ENCODE measurements at places on chromosomes 2 and 18. TPM values are rescaled to one million over a fixed set of nuclear protein-coding genes. Genes with fewer than 3 reads are reported as not detected.

DNA sequence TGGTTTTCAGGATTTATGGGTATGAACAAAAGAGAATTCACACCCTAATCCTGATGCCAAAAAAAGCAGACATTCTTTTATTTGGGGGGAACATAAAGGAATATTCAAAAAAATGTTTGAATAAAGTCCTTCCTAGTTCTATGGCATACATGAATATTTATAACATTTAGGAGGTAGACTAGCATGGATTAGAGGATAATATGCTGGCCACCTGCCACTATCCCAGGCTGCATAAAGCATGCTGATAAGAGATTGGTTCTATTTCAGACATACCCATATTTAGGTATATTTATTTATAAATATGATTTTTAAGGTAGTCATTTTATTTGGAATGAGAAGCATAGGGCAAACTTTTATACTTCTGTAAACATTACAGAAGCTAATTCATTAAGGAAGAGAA lies 34.9 kb upstream of the MAP3K20 start:
- H3K36me3 ChIP-seq, result no peaks in the 10 kb centered on the region
- no peak overlapping the region for H3K27ac ChIP-seq
- no peaks in the 10 kb centered on the region for H3K27me3 ChIP-seq
- H3K4me1 ChIP-seq, result peaks cover 15% of the 10 kb centered on the region
- no peak for DNase-seq

GRCh38 chr2:192195548-192196418 lies 1.1 kb upstream of the TMEFF2 start:
- peak overlapping the region; percentile 41 for H3K4me3 ChIP-seq
- H3K27ac ChIP-seq, result no peak overlapping the region
- H3K27me3 ChIP-seq, result peaks cover 26% of the 10 kb centered on the region
- no peaks in the 10 kb centered on the region for H3K36me3 ChIP-seq
- DNase-seq, result no peak

ANKRD30BL gene
- 1.2 TPM for total RNA-seq

DNA sequence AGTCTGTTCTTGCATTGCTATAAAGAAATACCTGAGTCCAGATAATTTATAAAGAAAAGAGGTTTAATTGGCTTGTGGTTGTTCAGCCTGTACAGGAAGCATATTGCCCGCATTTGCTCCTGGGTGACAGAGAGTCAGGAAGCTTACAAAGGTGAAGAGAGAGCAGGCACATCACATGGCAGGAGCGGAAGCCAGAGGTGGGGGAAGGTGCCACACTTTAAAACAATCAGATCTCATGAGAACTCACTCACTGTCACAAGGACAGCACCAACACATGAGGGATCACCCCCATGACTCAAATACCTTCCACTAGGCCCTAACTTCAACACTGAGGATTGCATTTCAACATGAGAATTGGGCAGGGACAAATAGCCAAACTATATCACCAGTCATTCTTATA lies 124.8 kb upstream of the COL5A2 start:
- H3K27me3 ChIP-seq, result no peaks in the 10 kb centered on the region
- no peak overlapping the region for H3K4me3 ChIP-seq
- H3K36me3 ChIP-seq, result no peaks in the 10 kb centered on the region
- no peaks in the 10 kb centered on the region for H3K4me1 ChIP-seq

DNA sequence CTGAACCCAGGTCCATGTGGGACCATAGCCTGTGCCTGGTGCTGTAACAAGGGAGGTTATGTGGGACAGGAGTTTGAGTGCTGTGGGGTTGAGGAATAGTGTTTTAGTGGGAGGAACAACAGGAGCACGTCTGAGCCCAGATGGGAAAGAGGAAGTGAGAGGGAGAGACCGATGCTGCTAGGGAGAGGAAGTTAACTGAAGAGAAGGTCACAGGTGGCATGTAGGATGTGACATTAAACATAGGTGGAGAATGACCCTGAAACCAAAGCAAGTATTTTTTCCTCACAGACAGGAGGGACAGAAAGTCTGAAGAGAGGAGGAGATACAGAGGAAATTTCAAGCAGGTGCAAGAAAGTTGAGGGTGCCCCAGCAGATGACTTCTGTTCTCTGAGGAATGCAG lies 87.8 kb downstream of the ACOXL start:
- no peaks in the 10 kb centered on the region for H3K27me3 ChIP-seq
- H3K36me3 ChIP-seq, result no peaks in the 10 kb centered on the region
- DNase-seq, result no peak

- no peak overlapping the region for H3K4me3 ChIP-seq
- H3K27ac ChIP-seq, result no peak overlapping the region
- H3K27me3 ChIP-seq, result no peaks in the 10 kb centered on the region
- H3K4me1 ChIP-seq, result peaks cover 46% of the 10 kb centered on the region
- no peak for DNase-seq
- H3K36me3 ChIP-seq, result no peaks in the 10 kb centered on the region
Measured at GRCh38 chr2:181780657-181781056, 100.3 kb upstream of the NEUROD1 start.

DNA sequence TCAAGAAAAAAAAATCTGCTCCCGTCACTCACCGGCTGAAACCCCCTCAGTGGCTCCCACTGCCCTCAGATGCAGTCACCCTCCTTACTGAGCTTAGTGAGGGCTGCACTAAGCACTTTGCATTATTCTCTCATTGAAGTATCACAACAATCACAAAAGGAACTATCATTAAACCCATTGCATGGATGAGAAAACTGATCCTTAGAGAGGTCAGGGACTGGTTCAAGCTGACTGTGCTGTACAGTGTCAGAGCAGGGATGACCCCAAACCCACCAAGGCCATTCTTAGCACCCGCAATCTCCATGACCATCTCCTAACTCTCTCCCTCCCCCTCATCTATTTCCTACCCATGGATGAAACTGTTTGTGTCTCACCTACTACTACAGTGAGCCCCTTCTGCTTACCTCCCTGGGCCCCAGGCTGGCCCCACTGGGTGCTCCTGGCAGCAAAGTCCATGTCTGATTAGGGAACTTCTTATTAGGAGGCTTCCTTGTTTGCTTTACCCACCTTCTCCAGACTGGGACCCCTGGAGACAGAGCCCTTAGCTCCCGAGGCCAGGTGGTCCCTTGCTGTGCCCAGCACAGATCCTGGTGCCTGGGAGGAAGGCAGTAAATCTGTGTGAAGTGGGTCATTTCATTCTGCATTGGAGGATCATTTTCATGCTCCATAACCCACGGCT lies 139.3 kb upstream of the ID2 start:
- no peaks in the 10 kb centered on the region for H3K36me3 ChIP-seq
- DNase-seq, result no peak
- peak overlapping the region; percentile 47 for H3K27ac ChIP-seq
- peaks cover 49% of the 10 kb centered on the region for H3K4me1 ChIP-seq
- no peaks in the 10 kb centered on the region for H3K27me3 ChIP-seq
- H3K4me3 ChIP-seq, result no peak overlapping the region

- peaks cover 17% of the 10 kb centered on the region for H3K4me1 ChIP-seq
- no peak for DNase-seq
- H3K4me3 ChIP-seq, result no peak overlapping the region
- no peaks in the 10 kb centered on the region for H3K36me3 ChIP-seq
- no peak overlapping the region for H3K27ac ChIP-seq
- H3K27me3 ChIP-seq, result no peaks in the 10 kb centered on the region
Measured at GRCh38 chr2:223947711-223948205, 2.6 kb upstream of the WDFY1 start.

DNA sequence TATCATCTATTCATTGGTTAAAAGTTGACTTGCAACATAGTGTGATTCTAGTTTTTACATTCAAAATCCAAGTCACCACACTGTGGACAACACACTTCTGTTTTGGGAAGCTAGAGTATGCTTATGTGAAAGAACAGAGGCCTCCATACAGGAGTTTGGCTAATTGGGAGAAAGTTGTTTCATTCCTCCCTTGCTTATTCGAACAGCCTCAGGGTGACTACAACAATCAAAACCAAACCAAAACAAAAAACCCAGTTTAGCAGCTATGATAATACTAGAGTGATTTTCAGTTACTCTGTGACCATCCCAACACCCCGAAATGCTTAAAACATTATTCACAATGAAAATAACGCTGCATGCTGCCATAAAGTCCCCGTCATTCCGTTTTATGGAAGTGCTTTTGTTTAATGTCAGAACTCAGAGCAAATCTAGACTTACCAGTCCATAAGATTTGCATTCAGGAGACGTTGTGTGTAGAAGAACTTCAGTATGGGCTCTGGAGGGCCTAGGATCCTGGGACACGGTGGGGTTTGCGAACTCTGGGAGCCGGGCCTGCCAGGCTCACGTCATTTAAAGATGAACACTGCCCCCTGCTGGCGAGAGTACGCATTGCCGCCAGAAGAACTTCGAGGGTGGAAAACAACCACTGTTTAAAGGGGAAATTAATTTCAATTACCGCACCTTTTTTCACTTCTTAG lies 111.4 kb downstream of the FTCDNL1 start:
- H3K27me3 ChIP-seq, result no peaks in the 10 kb centered on the region
- peak overlapping the region; percentile 22 for H3K27ac ChIP-seq
- no peak overlapping the region for H3K4me3 ChIP-seq
- H3K36me3 ChIP-seq, result no peaks in the 10 kb centered on the region

LAMA3 gene
- 106 TPM for total RNA-seq

- no peaks in the 10 kb centered on the region for H3K36me3 ChIP-seq
- DNase-seq, result no peak
- no peak overlapping the region for H3K4me3 ChIP-seq
- no peak overlapping the region for H3K27ac ChIP-seq
Measured at GRCh38 chr2:7379799-7380198, 462.6 kb downstream of the RNF144A start.

DYNAP gene
- total RNA-seq, result not detected

- peaks cover 6% of the 10 kb centered on the region for H3K4me1 ChIP-seq
- H3K27ac ChIP-seq, result no peak overlapping the region
- no peaks in the 10 kb centered on the region for H3K36me3 ChIP-seq
- no peak overlapping the region for H3K4me3 ChIP-seq
- no peak for DNase-seq
- no peaks in the 10 kb centered on the region for H3K27me3 ChIP-seq
Measured at GRCh38 chr18:10072671-10073175, 158.9 kb downstream of the VAPA start.

DNA sequence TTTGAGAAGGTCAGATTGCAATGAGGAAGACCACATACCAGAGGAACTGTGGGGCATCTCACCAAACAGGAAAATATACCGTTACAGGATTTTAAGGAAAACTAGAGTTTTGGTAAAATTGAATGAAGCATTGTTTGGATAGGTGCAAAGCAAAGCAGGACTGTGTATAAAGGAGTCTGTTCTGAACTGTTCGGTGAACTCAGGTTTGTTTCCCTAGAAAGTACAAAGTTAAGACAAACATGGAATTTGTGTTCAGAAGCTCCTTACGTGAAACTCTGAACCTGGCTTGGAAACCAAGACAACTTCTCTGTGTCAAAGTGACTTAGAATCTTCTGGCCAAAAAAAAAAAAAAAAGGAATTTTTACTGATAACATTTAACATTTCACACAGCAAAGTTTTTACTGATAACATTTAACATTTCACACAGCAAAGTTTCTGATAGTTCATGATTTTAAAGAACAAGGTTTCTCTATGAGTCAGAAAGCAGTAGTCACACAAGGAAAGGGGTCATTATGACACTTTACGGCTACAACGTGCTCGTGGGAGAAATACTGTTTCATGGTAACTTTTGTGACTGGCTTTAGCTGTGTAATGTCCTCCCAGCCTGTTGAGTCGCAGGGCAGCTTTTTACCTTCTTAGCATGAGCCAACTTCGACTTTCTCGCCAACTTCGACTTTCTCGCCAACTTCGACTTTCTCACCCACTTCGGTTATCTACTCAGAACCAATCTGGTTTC lies 21.2 kb upstream of the TET3 start:
- no peaks in the 10 kb centered on the region for H3K27me3 ChIP-seq
- H3K4me1 ChIP-seq, result no peaks in the 10 kb centered on the region
- H3K36me3 ChIP-seq, result peaks cover 15% of the 10 kb centered on the region
- DNase-seq, result no peak

SCYGR1 gene
- total RNA-seq, result not detected

ELOA2 gene
- not detected for total RNA-seq

DNA sequence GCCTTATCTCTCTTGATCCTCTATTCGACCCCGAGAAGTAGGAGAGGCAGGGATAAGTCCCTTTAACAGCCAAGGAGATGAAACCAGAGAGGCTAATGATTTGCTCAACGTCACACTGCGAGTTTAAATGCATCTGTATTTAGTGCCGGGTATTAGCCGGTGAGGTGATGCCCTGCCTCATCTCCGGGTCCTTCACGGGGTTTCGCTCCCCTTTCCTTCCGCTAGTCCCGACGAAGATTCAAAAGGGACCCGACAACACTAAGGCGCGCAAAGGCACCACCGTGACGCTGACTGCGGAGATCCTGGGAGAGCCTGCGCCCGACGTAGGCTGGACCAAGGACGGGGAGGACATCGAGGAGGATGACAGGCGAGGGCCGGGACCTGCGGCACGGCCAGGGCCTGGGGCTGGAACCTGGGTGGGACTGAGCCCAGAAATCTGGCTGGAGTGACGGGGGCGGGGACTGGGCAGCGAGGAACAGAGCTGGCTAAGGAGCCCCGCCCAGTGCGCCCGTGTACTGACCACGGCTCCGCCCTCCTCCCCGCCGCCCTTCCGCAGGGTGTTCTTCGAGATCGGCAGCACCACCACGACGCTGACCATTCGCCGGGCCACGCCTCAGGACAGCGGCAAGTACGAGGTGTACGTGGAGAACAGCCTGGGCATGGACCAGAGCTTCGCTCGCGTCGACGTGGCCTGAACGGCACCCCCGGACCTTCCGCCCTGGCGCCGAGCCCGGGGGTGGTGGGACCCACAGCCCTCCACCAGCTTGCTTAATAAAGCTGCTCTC lies 1.0 kb upstream of the GMPPA start:
- H3K27me3 ChIP-seq, result no peaks in the 10 kb centered on the region
- H3K36me3 ChIP-seq, result no peaks in the 10 kb centered on the region
- peak overlapping the region; percentile 95 for H3K27ac ChIP-seq
- peak overlapping the region; percentile 84 for H3K4me3 ChIP-seq
- no peak for DNase-seq
- H3K4me1 ChIP-seq, result peaks cover 35% of the 10 kb centered on the region

DNA sequence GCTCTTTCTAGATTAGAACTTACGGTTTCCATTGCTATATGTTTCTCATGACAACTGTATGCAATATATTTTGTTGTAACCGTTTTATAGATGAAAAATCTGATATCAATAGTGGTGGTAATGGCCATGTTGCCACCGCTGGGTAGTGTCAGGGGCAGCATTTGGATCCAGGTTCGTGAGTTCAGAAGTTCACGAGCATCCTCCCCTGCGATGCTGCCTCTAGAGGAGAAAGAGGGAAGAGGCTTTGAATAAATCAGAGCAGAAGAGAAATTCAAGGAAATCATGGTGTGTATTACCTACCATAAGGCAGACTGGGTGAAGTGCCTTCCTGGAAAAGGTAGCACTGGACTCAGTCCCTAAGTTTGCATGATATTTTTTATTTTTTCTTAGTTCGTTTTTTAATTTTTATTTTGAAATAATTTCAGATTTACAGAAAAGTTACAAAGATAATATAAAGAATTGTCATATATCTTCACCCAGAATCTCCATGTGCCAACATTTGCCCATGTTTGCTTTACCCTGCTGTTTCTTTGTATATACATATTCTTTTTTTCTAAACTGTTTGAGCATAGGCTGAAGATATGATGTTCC lies 3.3 kb upstream of the ZBTB7C start:
- H3K36me3 ChIP-seq, result no peaks in the 10 kb centered on the region
- H3K4me1 ChIP-seq, result peaks cover 8% of the 10 kb centered on the region
- H3K27ac ChIP-seq, result no peak overlapping the region
- no peaks in the 10 kb centered on the region for H3K27me3 ChIP-seq

ALPP gene
- not detected for total RNA-seq

AQP4 gene
- 0.49 TPM for total RNA-seq
